ENCODE measurements at places on chromosomes 2 and 18.

- DNase-seq: no peak
These were observed 34.5 kb downstream of the PTPN4 start for GRCh38 chr2:119794237-119794636.

GRCh38 chr2:211416373-211416772 is 860.0 kb downstream of the CPS1 start:
- no peak for DNase-seq

DNA sequence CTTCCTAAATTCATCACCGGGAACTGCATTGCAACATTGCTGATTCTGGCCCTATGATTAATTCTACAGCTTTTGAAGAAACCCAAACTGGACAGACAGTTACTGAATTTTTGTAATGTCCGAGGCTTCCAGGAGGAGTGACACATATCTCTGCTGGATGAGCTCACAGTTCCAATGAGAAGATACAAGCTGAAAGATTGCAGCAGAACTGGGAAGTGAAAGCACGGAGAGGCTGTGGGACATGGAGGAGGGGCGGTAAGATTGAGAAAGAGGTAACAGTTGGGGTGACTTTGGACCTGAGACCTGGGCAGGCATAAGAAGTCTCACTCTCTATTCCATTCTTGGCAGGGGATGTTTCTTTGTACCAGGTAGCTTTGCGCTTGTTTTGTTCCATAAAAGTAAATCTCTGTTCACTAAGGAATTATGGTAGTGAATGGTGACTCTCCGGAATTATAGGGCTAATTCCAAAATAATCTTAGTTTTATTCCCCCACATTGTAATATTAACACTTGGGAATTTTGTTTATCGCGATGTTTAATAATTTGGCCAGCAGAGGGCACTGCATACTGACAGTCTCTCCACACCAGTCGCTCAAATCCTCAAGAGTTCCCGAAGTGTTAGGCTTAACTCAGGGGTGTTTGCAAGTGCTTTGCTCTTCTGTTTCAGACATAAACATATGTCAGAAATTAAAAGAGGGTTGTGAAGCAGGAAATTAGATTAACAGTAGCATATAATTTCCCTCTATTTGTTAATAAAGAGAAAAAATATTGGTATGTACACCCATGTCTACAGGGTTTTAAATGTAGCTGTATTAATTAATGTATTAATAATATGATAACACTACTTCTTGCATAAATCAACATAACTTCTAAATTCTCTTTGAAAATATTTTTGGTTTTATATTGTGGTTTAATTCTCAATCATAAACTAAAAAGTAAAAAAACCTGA is 201.4 kb downstream of the SOCS6 start:
- DNase-seq: peak; percentile 38

- DNase-seq: no peak
These were observed at the start of gene ANKRD29 for GRCh38 chr18:23662309-23663263. Gene ANKRD29 (minus strand): TSS chr18:23662911. CDS start chr18:23662730, 181 bp downstream.

DNA sequence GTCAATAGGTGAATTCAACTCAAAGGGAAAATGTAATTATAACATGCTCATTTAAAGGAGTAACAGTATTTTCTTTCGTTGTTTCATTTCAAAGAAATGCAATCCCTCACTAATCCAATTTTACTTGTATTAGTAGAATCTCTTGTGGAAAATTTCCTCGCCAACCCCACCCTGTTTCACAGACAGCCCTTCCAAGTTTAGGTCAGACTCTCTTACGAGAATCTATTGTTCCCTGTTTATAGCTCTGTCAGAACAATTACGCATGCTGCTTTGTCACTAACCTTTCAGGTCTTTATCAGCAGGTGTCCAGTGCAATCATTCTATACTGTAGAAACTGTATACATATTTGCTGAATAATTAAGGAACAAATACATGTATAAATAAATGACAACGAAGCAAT is 657.8 kb upstream of the LINC00305 start:
- DNase-seq: no peak

DNA sequence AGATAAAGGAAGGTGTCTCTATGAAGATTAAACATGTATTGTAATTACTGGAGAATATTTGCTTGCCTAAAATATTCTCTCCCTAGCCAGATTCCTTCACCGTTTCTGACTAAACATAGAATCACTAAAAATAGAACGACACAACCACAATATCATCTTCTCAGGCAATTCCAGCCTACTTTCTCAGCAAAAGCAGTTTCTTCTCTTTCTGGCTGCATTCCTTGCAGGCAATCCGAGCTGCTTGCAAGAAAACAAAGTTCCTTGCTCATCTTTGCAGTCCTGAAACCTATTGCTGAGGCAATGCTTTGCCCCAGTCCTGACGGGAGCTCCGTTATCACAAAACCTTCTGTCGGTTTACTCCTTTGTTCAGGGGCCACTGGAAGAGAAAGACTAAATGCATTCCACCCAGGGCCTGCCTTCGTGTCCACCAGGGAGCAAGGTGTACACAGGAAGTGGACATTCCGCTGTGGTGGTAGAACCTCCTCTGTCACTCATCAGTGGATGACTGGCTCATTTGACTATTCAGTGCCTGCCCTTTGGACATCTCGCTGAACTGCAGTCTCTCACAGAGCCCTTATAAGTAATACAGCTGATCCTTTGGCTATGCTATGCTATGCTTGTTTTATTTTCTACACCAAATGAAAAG is 239.2 kb upstream of the DOK6 start:
- no peak for DNase-seq

- no peak for DNase-seq
These were observed 576.3 kb upstream of the CNTNAP5 start for GRCh38 chr2:123448801-123449200.

- no peak for DNase-seq
These were observed 33.7 kb downstream of the BOK start for GRCh38 chr2:241592126-241592845.

GRCh38 chr2:88180605-88181240 is 10.6 kb downstream of the THNSL2 start:
- no peak for DNase-seq

DNA sequence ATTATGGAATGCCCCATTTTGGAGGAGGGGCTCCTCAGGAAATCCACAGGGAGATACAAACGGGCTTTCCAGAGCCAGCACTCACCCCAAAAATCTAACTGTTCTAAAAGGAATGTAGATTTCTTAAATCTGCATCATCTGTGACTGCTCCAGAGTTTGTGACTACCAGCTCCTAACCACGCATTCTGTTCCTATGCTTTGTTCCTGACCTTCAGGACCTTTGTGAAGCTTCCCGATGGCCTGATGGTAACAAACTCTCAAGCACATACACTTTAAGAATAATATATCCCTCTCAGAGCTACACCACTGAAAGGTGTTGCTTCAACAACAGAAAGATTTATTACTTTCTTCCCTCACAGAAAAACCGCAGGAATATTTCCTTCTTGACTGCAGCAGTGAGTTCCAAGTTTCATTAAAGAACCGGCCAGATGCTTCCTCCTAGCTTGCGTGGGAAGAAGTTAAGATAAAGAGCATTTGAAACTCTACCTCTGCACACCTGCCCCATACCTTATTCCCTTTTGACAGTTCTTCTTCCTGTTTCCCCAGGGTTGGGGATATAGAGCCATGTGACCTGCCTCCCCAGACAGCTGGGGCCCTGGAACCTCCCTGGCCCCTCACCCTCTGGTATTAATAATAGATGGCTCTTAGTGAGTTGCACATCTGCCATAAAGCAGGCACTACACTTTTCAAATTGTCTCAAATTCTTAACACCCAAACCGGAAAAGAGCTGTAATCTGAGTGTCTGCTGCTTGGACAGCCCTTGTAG is 40.2 kb upstream of the EML4 start:
- peak; percentile 41 for DNase-seq

- DNase-seq: no peak
These were observed 46.5 kb upstream of the EPG5 start for GRCh38 chr18:46013484-46014189.

GRCh38 chr2:189543367-189543766 is 37.2 kb downstream of the SLC40A1 start:
- no peak for DNase-seq

DNA sequence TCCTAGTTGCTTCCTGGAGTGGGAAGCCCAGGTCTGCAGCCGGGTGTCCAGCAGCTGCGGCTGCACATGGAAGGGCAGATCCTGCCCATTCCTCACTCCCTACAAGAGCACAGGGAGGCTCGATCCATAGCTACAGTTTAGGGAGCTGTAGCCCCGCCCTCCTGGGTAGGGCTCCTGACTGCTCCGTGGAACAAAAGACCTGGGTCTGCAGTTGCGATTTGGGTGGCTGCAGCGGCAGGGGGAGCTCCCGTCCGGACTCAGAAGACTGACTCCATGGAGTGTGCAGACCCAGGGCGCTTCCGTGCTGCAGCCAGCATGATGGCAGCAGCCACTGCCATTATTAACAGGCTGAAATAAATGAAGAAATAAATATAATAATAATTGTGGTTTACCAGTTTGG is 157.3 kb downstream of the CTNNA2 start:
- no peak for DNase-seq

DNA sequence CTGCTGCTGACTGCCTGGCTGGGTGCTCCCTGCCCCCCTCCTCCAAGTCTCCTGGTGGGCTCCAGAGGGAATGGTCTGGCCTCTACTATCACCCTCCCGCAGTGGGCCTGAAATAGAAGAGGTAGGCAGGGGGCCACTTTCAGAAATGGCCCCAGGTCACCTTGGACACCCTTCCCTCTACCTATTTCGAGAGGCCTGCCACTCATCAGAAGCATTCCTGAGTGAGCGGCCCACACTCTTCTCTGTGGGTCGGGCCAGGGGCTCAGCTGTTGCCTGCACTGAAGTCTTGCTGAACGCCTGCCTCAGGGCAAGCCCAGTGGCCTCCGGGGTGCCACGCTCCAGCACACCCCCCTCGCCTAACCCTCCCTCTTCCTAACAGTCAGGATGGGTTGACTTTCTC is 124.9 kb downstream of the TNS1 start:
- no peak for DNase-seq

- DNase-seq: no peak
These were observed 17.1 kb upstream of the ATRAID start for GRCh38 chr2:27194538-27195354.

GRCh38 chr2:104769096-104769495 is 84.8 kb upstream of the POU3F3 start:
- DNase-seq: peak; percentile 84

- no peak for DNase-seq
These were observed 66.8 kb downstream of the UXS1 start for GRCh38 chr2:106127282-106127771.

GRCh38 chr18:9574473-9575115 is 39.8 kb downstream of the PPP4R1 start:
- no peak for DNase-seq

GRCh38 chr2:143524559-143525401 is 395.6 kb downstream of the ARHGAP15 start:
- no peak for DNase-seq

GRCh38 chr18:9135912-9136314 is 668 bp upstream of the ANKRD12 start:
- DNase-seq: no peak

DNA sequence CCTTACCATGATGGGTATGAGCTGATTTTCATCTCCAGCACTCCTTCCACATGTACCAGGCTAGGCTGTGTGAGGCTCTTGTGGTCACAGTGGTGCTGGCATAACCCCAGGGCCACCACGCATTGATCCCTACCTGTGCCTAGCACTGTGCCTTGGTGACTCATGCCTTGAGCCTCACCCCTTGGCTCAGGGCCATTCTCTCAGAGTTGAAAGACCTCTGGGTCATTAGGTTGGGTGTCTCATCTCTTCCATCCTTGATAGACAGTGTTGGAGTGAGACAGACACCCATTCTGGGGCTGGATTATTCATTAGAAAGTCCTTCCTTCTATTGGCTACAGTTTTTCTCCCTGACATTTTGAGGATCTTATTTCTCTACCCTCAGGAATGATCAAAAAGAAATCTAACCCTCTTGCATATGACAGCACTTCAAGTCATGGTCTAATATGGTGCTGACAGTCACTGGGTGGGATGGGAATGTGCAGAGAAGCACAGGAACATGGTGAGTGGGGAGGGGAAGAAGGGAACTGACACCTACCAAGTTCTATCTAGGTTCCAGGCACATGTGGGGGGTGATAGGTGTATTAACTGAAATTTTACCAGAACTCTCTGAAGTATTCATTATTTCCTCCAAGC is 41.3 kb downstream of the DYSF start:
- DNase-seq: no peak

DNA sequence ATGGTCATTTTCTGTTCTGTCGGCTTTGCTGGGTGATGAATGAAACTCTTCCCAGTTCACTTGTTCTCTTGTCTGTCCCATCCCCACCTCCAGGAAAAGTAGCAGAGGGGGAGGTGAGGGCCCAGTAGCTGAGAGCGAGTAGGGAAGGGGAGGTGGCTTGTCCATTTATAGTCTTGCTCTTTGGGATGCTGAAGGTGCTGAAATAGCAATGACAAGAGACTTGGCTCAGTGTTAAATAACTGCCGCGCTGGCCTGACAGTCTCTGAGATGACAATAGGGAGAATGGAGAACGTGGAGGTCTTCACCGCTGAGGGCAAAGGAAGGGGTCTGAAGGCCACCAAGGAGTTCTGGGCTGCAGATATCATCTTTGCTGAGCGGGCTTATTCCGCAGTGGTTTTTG is at the start of gene SMYD1:
Gene SMYD1 (plus strand): TSS at position 228 of the 400 bp plus-strand sequence. CDS start 40 bp downstream, at position 268.
- no peak for DNase-seq

DNA sequence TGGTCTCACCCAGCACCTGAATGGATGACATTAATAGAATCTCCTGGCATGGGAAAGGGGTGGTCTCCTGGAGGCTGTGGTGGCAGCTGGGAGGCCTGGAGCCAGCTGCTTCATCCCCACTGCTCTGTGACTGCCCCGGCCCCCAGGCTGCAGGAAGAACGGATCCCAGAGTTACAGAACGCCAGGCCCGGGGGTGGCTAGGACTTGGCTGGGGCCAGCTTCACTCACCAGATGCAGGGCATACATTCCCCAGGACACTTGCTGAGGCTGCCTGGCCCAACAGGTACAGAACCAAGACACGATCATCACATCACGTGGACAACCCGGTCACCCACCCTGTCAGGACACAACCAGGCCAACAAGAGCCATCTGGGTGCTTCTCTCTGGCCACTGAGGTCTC is 178.6 kb upstream of the SALL3 start:
- DNase-seq: no peak

DNA sequence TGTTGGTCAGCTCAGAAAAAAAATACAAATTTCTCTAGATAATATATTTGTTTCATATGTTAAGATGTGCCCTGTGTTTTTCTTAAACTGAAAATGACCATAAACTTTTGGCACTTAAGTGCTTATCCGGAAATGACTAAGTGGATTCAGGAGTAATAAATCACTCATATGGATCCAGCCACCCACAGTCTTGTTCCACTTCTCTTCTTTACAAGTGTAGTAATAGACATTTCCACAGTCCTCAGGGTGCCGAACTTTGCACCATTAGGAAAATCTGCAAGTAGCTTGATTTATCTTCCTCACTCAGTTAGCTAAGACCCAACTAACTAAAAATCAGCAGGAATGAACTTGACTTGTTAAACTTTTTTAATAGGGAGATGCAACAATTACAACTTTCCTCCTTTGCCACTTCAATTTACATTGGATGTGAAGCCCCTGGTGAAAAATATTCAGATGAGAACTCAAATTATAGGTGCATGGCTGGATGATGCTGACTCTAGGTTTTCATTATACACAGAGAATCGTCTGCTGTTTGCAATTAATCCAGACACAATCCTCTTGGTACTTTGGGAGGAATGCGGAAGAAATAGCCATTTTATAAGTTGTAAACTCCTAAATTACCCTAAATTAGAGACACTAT is 322.5 kb downstream of the ARHGAP15 start:
- DNase-seq: no peak

Measured in HS-5 (cell line).